Left ventricle myocardium superior (tissue), 1 donor: ENCODE measurements at places on chromosomes 11 and 22.

DNA sequence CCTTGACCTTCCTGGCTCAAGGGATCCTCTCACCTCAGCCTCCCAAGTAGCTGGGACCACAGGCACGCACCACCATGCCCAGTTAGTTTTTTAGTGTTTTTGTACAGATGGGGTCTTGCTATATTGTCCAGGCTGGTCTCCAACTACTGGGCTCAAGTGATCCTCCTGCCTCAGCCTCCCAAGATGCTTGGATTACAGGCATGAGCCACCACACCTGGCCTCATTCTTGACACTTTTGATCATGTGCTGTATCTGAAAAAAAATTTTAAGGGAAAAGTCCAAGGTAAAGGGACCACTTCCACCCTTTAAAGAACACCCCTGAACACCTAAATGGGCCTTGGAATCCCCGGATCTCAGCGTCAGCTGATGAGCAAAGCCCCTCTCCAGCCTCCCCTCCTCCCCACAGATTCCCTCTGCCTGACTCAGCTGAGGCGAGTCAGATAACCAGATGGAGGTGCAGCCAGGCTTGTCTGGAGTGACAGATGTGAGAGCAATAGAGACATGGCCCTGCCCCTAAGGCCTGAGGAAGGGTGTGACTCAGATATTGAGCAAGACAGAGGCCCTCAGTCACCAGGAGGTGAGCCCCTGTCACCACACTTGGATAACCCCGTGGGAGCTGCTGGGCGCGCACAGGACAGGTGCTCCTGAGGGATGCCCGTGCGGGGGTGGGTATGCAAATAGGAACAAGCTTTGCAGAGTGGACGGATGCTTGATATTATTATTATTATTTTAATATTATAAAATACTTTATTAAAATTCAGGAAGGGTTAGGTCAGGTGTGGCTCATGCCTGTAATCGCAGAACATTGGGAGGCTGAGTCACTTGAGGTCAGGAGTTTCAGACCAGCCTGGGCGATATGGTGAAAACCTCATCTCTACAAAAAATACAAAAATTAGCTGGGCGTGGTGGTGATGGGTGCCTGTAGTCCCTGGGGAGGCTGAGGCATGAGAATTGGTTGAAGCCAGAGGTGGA, 5.0 kb upstream of the CCDC88B start:
- DNase-seq, result peak; percentile 26

- DNase-seq, result no peak
Measured at GRCh38 chr22:45717789-45718188, 46.2 kb downstream of the ATXN10 start.

GRCh38 chr11:113572136-113572735, 97.0 kb upstream of the DRD2 start:
- DNase-seq, result no peak

DNA sequence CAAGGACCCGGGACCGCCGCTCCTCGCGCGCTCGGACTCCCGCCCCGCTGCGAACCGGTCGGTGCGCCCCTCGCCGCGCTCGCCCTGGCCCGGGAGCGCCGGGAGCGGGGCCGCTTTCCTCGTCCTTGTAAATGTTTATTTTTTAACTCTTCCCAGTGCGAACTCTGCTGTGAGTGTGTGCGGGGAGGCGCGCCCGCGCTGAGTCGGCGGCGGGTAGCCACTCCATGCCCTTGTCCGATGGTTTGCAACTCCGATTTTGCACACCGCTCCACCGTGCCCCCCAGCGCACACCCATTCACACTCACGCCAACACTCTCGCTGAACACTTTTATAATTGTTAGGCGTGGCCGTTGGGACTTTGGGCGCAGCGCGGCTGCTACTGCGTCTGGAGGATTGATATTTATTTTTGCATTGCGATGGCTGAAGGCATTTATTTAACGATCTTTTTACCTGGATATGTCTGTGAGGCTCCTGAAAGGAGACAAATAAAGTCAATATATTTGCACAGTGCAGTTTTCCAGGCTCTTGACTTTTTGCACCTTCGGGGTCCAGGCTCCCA, 1.0 kb downstream of the C11orf96 start:
- DNase-seq, result no peak

GRCh38 chr11:72144807-72145565, 9.5 kb downstream of the FOLR3 start:
- no peak for DNase-seq

GRCh38 chr11:36724742-36725385, 126.8 kb upstream of the RAG2 start:
- no peak for DNase-seq

DNA sequence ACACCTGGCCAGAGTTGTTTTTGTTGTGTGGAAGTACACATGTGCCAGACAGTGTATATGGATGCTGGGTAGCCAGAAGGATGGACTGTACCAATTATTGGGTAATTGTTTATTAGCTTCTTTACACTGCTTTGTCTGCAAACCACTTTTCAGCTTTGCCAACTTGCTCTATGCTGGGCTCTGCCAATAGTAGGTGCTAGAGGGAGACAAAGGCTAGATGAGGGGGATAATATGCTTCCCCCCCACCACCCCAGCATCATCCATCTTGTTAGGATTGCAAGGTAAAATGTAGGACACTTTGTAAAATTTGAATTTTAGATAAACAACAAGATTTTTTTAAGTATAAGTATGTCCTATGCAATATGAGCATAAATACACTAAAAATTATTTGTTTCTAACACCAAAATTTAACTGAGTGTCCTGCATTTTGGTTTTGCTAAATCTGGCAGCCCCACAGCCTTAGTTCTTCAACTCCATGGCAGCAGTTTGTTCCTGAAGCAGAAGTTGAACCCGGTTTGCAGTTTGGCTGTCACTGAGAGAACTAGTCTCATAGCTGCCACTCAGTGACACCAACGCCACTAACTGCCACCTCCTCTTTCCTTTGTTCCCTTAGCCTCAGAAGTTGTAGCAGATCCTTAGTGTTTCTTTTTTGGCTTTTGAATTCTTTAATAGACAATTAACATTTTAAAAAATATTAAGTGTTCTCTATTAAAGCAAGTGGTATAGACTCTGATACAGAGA, 78.8 kb downstream of the CCDC81 start:
- no peak for DNase-seq

DNA sequence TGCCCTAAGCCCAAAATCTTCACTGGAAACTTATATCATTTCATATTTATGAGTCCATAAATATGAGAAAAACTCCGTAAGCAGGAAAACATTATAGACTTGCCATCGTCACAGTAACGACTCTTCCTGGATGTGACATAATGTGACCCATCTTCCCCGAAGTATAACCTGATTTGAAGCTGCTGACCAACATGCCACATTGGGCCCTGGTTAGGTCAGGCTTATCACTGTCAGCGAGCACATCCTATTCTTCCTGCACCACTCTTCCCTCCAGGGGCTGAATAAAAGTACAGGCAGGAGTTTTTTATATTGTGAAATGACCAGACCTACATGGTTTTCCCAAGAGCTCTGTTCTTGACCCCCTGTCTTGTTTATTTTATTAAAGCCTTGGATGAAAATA, 12.1 kb upstream of the BLID start:
- DNase-seq, result no peak

DNA sequence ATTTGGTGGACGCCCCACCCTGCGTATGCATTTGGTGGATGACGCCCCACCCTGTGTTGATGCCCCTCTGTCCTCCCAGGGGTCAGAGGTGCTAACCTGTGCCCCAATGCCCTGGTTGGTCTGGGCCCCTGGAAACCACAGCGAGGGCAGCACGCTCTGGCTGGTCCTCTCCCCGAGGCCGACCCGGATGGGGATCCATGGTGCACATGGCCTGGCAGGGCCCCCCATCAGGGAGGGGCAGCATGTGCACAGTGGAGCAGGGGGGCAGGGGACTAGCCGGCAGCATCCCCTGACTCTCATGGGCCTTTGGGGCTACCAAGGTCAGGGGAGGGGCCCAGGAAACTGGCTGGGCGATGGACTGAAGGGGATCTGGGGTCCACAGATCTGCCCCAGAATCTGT, 7.6 kb upstream of the MUC5AC start:
- no peak for DNase-seq

GRCh38 chr11:22065472-22065871, 127.4 kb upstream of the ANO5 start:
- DNase-seq, result no peak

GRCh38 chr11:27367881-27368280, 4.9 kb upstream of the CCDC34 start:
- no peak for DNase-seq

- no peak for DNase-seq
Measured at GRCh38 chr11:120200677-120201076, 10.2 kb upstream of the OAF start.

GRCh38 chr22:46058091-46058420, 81.1 kb upstream of the WNT7B start:
- DNase-seq, result peak; percentile 64

DNA sequence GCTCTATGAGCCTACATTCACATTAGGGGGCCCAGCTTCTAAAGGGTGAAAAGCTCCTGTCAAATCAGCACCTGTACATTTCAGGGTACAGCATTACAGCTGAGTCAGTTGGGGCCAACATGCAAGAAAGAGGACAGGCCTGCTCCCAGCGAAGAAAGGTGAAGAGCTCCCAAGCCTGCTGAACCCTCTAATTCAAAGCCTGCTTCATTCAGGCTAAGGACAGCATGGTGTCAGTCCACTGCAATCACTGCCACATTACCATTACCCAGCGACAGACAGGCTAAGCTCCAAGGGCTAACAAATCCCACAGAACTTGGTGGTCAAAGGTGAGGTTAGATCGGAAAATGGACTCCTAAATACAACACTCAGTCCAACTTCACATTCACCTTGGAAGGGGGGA, 65.4 kb upstream of the CHRM4 start:
- no peak for DNase-seq

DNA sequence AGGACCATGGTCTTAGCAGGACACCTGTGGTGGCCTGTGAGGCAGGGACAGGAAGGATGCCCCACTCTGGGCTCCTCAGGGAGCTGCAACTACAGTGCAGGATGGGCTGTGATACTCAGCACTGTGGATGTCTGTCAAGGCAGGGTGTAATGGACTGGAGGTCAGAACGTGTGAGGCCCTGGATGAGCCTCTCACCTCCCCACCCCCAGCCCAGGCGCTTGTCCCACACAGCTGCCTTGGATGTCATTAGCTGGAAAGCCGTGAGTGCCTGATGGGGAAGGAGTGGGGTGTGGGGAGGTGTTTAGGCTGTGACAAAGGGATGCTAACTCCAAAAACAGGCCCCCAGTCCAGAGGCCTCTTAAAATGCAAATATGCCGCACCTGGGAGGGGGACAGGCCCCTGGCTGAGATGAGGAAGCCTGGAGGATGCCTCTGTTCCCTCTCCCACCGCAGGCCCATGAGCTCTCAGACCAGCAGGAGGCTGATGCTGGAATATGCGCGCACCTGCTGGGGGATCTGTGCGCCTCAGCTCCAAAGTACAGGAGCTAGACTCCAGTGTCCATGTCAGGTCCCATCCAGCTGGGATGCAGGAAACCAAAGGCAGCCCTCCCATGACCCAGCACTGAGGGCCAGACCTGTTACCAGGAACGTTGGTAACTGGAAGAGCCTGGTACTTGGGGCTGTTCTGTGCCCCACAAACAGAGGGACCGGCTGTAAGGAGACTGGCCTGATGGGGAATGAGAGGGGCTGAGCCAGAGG, 25.1 kb downstream of the RSPH14 start:
- DNase-seq, result no peak

GRCh38 chr11:47667135-47667534, 24.8 kb upstream of the MTCH2 start:
- DNase-seq, result no peak

DNA sequence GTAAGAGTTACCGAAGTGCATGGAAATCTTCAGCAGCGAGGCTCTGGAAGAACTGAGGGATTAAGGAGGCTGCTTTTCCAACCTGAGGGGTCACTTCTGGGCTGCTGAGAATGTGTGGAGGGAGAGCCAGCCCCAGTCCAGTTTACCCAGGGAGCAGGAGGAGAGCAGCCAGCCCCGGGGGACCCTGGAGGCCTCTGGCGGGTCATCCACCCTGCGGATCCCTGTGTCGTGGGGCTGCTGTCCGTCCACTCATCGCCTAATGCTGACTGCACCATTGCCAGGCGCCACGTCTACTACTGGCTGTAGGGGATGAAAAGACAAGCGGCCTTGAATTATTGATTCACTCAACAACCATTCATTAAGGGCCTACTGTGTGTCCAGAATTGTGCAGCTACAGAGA, 228.7 kb upstream of the TBCEL start:
- DNase-seq, result no peak

DNA sequence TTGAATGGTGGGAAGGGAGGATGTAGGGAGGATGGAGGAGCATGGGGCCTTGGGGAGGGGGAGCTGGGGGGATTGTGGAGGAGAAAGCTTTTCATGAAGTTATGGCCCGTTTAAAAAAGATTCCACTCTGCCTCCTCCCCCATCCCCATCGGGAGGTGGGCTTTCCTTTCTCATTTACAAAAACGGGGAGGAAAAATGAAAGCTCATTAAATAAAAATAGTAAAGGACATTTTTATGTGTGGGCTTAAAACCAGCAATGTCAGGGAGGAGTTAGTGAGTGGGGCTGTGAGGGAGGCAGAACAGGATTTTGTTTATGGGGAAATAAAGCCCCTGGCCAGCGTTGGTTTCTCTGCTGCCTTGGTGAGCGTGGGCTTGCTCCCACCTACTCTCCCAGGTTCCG, 83.2 kb downstream of the ZBTB16 start:
- no peak for DNase-seq

DNA sequence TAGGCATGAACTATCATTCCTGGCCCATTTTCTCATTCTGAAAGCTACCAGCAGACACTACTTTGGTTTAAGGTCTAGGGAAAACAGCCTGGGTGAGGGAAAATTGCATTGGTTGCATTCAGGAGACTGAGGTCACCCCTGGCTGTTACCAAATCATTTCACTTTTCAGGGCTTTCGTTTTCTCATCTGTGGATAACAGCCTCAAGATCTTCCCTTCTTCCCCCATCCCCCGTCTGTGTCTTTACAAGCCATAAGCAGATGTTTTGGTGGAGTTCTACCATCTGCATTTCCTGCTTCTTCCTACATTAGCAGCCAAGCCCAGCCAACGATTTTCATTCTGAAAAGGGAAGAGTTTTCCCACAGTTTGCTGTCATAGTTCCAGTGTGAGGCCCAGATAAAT, 130.4 kb downstream of the HIPK3 start:
- no peak for DNase-seq

GRCh38 chr11:77710358-77710757, 72.8 kb upstream of the CLNS1A start:
- DNase-seq, result no peak

GRCh38 chr11:123425367-123425766, 4.7 kb upstream of the GRAMD1B start:
- DNase-seq, result no peak

DNA sequence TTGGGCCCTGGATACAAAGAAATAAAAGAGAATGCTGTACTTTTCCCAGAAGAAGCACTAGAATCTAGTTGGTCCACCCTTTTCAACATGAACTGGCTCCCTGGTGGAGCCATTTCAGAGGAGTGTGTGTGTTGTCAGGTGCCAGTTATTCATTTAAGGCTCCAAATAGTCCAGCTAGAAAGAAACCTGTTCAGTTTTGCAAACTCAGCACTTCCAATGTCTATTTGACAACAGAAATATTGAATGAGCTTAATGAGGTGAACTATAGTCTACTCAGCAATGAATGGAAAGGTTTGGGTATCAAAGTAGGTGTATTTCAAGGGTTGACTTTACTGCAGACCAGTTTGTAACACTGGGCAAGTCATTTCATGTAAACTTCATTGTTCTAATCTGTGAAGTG, 2.1 kb downstream of the OR8D1 start:
- DNase-seq, result no peak
